CD4-positive, alpha-beta T cell treated with Interferon alpha-2 for 1 hour (primary cell): ENCODE measurements at places on chromosomes 2 and 18.

- peak; percentile 7 for DNase-seq
These were observed 1.8 kb upstream of the NPAS2 start for GRCh38 chr2:100818003-100818605.

GRCh38 chr2:16908656-16909055 lies 243.0 kb upstream of the CYRIA start:
- DNase-seq: no peak

DNA sequence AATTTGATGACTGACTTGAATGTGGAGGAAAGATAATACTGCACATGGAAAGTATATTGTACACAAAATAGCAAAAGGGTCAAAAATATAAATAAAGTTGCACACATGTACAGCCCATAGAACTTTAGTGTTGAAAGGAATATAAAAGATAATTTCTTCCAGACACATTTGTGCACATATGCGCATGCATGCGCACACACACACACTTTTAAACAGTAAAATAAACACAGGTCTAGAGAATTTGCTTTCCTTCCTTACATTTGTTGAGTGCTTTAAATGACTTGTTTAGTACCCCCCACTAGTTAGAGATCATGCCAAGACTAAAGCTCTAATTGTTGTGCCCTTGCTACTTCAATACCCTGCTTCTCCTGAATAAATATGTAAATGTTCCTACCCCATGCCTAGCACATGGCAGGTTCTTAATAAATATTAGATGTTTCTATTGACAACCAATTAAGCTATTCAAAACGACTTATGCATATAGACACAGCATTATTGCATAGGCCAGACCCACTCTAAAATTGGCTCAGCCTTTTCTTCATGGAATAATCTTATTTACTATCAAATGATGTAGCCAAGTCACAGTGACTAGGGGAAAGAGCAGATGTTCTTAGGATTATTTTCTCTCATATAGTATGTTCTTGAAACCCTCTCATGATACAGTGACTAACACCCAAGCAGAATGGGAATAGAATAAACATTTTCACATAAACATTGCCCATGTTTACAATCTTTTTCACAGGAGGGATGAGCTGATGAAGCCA lies 165.5 kb upstream of the ACVR2A start:
- no peak for DNase-seq

- DNase-seq: no peak
These were observed 54.8 kb downstream of the ZNF407 start for GRCh38 chr18:74652392-74652988.

DNA sequence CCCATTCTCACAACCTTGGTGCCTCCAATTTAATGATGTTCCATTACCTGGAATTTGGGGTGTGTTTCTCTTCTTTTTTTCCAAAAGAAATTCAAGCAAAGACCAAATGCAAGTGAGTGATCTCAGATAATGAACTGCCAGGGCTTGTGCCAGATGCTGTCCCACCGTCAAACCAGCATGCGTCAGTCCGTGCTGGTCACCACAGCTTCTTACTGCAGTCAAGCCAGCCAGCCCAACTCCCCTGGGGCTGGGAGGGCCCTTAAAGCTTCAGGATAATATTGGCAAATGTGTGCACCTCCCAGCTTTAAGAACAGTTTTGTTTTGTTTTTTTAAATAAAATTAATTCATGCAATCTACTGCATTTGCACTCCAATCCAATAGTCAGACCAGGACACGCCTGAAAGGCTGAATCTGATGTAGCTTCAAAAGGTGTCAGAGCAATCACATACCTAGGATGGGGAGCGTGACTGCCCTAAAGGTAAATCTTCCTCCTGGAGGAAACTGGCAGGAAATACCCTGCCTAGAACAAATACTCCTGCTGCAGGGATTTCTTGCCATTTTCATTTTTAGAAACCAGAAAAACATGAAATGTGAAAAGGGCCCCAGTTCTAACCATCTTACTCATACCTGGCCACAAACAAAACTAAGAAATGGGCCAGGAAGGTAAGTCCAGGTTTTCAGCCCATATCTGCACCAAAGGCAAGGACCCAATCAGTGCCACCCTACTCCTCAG lies 26.8 kb upstream of the SP3 start:
- DNase-seq: no peak
